ENCODE measurements at places on chromosomes 2 and 18. TPM values are rescaled to one million over a fixed set of nuclear protein-coding genes. Genes with fewer than 3 reads are reported as not detected.

Gene HADHA
- polyA plus RNA-seq = 80.3 TPM

DNA sequence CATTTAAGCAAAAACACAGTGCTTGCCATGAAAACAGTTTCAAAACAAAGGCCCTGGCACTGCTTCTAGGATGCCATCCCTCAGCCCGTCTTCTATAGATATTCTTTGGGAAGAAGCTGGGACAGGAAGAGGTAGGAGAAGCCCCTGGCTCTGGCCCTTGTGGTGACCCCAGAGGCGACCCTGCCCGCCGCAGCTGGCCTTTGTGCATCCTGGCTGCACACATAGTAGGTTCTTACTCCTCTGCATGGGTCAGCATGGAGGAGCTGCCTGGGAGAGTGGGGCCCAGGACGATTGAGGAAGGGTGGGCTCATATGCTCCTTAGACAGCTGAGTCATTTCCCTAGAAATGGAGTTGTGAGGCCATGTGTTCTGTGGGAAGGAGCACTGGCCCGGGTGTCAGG, 44.4 kb upstream of the OTOF start:
- H3K27ac ChIP-seq = no peak overlapping the region
- DNase-seq = no peak
- H3K4me3 ChIP-seq = no peak overlapping the region
- H3K36me3 ChIP-seq = no peaks in the 10 kb centered on the region

Gene NCOA1
- 8.3 TPM for polyA plus RNA-seq

- H3K27me3 ChIP-seq = no peaks in the 10 kb centered on the region
- H3K4me3 ChIP-seq = no peak overlapping the region
- H3K27ac ChIP-seq = no peak overlapping the region
- H3K4me1 ChIP-seq = peaks cover 7% of the 10 kb centered on the region
Measured at GRCh38 chr2:126703311-126703710, 47.4 kb downstream of the GYPC start.

DNA sequence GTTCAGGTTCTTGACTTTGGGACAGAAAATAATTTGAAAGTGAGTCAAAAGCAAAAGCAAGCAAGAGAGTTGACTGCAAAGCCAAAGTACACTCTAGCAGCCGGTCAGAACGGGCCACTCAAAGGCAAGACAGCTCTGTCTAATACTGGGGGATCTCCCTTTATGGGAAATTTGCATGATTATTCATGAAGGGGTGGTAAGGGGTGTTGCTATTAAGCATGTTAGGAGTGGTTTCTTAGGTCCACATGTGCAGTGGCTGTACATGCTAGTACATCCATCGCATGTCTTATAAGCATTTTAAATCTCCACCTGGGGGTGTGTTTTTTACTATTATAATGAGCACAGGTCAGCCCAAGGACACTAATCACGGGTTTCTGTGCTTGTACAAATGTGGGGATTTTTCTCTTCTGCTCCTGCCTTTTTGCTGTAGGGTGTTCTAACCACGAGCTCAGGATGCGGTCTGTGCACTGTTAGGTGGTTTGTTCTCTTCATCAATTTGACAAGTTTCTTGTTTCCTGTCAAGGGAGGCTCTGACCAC, 60.2 kb upstream of the SPP2 start:
- no peaks in the 10 kb centered on the region for H3K36me3 ChIP-seq
- H3K27me3 ChIP-seq = peaks cover 13% of the 10 kb centered on the region
- H3K4me3 ChIP-seq = no peak overlapping the region

Gene LYG2
- not detected for polyA plus RNA-seq

GRCh38 chr2:151181524-151181923, 80.1 kb downstream of the RBM43 start:
- no peak for DNase-seq
- H3K36me3 ChIP-seq = no peaks in the 10 kb centered on the region
- H3K4me3 ChIP-seq = no peak overlapping the region

DNA sequence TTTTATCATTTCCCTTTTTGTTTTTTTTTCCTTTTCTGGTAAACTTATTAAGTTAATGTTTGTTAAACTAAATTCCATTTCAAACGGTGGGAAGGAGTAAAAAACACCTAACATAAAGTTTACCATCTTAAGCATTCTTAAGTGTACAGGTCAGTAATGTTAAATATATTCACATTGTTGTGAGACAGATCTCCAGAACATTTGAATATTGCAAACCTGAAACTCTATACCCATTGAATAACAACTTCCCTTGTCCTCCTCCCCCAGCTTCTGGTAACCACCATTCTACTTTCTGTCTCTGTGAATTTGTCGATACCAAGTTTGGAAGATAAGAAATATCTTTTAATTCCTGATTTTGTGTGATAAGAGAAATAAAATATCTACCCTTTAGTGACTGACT, 12.0 kb upstream of the NAT8 start:
- no peaks in the 10 kb centered on the region for H3K4me1 ChIP-seq
- no peaks in the 10 kb centered on the region for H3K27me3 ChIP-seq
- H3K36me3 ChIP-seq = no peaks in the 10 kb centered on the region
- H3K27ac ChIP-seq = no peak overlapping the region
- no peak for DNase-seq
- no peak overlapping the region for H3K4me3 ChIP-seq

- peaks cover 1% of the 10 kb centered on the region for H3K4me1 ChIP-seq
- DNase-seq = no peak
- H3K27me3 ChIP-seq = no peaks in the 10 kb centered on the region
- H3K4me3 ChIP-seq = no peak overlapping the region
- no peaks in the 10 kb centered on the region for H3K36me3 ChIP-seq
Measured at GRCh38 chr18:76988827-76989646, 143.5 kb downstream of the MBP start.

Gene KCNG3
- polyA plus RNA-seq = not detected

- DNase-seq = no peak
- H3K4me1 ChIP-seq = no peaks in the 10 kb centered on the region
- H3K4me3 ChIP-seq = no peak overlapping the region
- no peaks in the 10 kb centered on the region for H3K27me3 ChIP-seq
- no peak overlapping the region for H3K27ac ChIP-seq
Measured at GRCh38 chr2:151907286-151908203, 79.3 kb upstream of the ARL5A start.

GRCh38 chr18:986552-986951, 81.9 kb downstream of the ADCYAP1 start:
- no peak for DNase-seq
- H3K4me3 ChIP-seq = no peak overlapping the region
- H3K36me3 ChIP-seq = no peaks in the 10 kb centered on the region
- H3K4me1 ChIP-seq = no peaks in the 10 kb centered on the region
- H3K27me3 ChIP-seq = no peaks in the 10 kb centered on the region
- H3K27ac ChIP-seq = no peak overlapping the region

DNA sequence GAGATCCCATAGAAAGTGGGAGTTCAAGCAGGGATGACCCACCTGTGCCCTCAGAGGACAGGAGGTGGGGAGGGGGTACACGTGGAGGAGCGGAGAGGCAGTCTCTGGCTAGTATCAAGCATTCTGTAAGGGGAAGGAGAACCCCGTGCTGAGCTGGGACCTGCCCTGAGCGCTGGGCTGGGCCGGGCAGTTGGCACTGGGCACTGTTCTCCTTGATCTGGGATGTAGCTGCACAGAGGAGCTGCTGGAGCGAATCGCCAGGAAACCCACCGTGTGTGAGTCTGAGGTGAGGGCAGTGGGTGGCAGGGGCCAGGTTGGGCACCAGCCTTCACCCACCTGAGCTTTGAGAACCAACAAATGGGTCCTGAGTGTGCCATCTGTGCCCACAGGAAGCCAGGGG, 19.8 kb upstream of the GMPPA start:
- DNase-seq = no peak
- H3K36me3 ChIP-seq = peaks cover 20% of the 10 kb centered on the region
- H3K4me1 ChIP-seq = peaks cover 24% of the 10 kb centered on the region

DNA sequence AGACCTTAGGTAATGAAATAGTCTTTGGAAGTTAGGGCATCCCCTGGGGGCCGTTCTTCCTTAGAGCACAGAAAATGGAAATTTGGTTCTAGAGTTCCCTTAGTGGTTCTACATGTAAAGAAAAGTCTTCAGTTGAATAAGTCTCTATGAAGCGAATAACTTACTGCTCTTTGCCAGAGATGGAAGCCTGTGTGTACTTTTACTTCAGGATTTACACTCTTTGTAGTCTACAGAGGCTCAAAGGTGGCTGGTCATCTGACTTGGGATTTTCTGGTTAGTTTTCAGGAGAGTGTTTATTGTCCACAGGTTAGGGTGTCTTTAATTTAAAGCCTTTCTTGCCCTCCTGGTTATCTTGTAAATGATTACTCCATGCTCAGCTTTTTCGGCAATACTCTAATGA, 210.6 kb downstream of the ZNF521 start:
- H3K36me3 ChIP-seq = no peaks in the 10 kb centered on the region
- no peak for DNase-seq
- H3K27ac ChIP-seq = no peak overlapping the region
- no peak overlapping the region for H3K4me3 ChIP-seq

Gene RGPD4
- polyA plus RNA-seq = not detected

GRCh38 chr2:12863937-12864336, 147.2 kb downstream of the TRIB2 start:
- no peak overlapping the region for H3K27ac ChIP-seq
- H3K4me3 ChIP-seq = no peak overlapping the region
- H3K4me1 ChIP-seq = no peaks in the 10 kb centered on the region
- H3K27me3 ChIP-seq = no peaks in the 10 kb centered on the region

Gene REG3A
- 120 TPM for polyA plus RNA-seq

Gene IFIH1
- 9.5 TPM for polyA plus RNA-seq

- DNase-seq = peak; percentile 28
- peaks cover 94% of the 10 kb centered on the region for H3K4me1 ChIP-seq
- H3K4me3 ChIP-seq = no peak overlapping the region
- H3K27ac ChIP-seq = peak overlapping the region; percentile 57
Measured at GRCh38 chr2:37656512-37657423, 14.7 kb downstream of the CDC42EP3 start.

Gene CCDC178
- not detected for polyA plus RNA-seq

DNA sequence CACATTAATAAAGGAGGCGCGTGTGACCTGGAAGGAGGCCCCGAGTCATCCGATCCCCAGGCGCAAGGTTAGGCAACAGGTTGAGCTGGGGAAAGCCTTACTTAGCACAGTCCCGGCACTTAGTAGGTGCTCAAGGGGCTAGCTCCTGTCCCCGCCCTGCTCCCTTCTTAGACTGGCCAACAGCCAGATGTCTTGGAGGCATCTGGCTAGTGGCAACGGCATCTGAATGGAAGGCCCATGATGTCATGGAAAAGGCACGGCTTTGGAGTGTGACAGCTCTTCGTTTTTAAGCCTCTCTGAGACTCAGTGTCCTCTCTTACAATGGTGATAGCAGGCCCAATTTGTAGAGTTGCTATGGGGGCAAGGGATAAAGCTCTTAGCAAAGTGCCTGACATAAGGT, 258.3 kb downstream of the CYRIA start:
- peak; percentile 46 for DNase-seq
- H3K36me3 ChIP-seq = no peaks in the 10 kb centered on the region
- H3K27ac ChIP-seq = no peak overlapping the region
- H3K27me3 ChIP-seq = no peaks in the 10 kb centered on the region
- no peaks in the 10 kb centered on the region for H3K4me1 ChIP-seq
- H3K4me3 ChIP-seq = no peak overlapping the region

GRCh38 chr2:178315488-178315948, 121.2 kb downstream of the OSBPL6 start:
- H3K4me3 ChIP-seq = no peak overlapping the region
- H3K4me1 ChIP-seq = no peaks in the 10 kb centered on the region
- no peak overlapping the region for H3K27ac ChIP-seq

Gene SPEG
- polyA plus RNA-seq = 65.1 TPM

- no peak overlapping the region for H3K27ac ChIP-seq
- no peak overlapping the region for H3K4me3 ChIP-seq
- H3K27me3 ChIP-seq = no peaks in the 10 kb centered on the region
Measured at GRCh38 chr2:191329841-191330240, 84.6 kb downstream of the MYO1B start.

DNA sequence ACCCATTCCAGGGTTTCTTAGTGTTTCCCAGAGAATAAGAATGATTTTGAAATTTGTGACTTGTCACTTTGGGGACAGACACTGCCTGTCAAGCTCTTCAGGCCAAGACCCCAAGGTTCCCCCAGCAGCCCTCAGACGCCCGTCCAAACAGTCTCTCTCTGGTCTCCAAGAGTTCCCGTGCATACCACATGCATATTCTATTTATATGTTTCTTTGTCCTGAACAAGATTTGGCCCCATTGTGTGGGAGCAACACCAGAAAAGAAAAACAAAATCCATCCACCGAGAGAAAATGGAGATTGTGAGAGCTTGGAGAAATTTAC, 52.2 kb upstream of the CTAGE1 start:
- no peaks in the 10 kb centered on the region for H3K27me3 ChIP-seq
- H3K4me3 ChIP-seq = no peak overlapping the region
- H3K27ac ChIP-seq = no peak overlapping the region
- peaks cover 45% of the 10 kb centered on the region for H3K4me1 ChIP-seq
- no peaks in the 10 kb centered on the region for H3K36me3 ChIP-seq

Gene GCG
- 4.7 TPM for polyA plus RNA-seq

Gene KIAA2012
- polyA plus RNA-seq = not detected

Gene ATP8B1
- 14.4 TPM for polyA plus RNA-seq

Measured in stomach (tissue), 19 donors.